Left lung (tissue), 14 donors: ENCODE measurements at places on chromosomes 4 and X. TPM values are rescaled to one million over a fixed set of nuclear protein-coding genes. Genes with fewer than 3 reads are reported as not detected.

The CT45A6 gene
- total RNA-seq = not detected

The YIPF6 gene
- 54.5 TPM for total RNA-seq

The PAGE5 gene
- total RNA-seq = not detected

The TLR2 gene
- 170 TPM for total RNA-seq

The SGMS2 gene
- 106 TPM for total RNA-seq

- DNase-seq = no peak
Observed at GRCh38 chr4:132445386-132445785, 703.7 kb upstream of the PCDH10 start.

DNA sequence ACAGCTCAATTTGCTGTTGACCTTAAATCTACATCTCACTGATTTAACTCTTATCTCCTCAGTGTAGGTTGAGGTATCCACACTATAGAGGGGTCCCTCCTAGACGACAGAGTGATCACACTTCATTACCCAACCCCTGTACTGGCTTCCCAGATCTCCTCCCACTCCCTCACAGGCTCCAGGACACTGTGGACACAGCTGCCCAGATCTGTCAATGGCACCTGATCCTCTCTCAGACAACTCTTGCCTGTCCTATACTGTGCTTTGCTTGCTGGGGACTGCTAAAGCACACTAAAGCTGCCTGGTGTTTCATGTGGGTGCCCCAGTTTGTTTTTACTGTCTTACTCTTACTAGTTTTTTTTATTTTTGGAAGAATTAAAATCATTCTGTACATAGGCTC is 27.9 kb downstream of the RAB40AL start:
- no peak for DNase-seq

DNA sequence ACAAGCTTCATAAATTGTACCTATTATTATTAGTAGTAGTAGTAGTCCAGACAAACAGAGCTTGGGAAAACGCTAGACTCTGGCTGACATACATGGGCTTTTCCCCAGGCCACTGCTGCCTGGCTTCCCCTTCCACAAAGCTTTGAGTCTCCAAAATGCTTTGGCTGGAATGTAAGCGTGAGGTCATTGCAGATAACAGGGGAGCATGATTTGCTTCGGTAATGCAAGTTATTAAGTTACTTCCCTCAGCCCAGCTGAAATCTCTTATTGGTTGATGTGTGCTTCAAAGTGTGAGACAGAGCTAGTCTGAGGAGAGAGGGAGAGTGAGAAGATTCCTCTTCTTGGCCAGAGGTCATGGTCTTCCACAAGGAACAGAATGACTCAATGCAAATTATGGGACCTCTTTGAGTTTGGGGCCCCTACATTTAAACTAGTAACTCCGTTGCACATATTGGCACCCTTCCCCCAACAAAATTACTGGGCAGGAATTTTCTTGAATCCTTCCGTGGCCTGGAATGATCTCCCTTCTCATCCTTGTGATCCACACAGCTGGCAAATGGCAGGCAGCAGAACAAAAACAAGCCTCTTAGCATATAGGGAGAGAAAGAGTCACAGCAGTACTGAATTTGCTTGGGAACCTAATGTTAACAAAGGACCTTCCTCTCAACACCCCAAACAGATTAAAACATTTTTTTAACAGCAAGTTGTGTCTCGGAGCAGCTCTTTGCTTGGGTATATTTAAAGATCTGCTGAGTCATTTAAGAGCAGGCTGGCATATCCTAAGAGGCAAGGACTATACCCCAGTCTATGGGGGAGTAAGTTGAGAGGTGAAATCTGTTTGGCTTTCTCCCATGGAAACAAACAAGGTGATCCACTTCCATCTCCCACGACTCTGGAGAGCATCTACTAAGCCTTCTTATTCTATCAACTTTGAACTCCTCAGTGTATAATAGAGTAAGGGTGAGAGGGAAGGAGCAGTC is 19.9 kb downstream of the AR start:
- DNase-seq = no peak

DNA sequence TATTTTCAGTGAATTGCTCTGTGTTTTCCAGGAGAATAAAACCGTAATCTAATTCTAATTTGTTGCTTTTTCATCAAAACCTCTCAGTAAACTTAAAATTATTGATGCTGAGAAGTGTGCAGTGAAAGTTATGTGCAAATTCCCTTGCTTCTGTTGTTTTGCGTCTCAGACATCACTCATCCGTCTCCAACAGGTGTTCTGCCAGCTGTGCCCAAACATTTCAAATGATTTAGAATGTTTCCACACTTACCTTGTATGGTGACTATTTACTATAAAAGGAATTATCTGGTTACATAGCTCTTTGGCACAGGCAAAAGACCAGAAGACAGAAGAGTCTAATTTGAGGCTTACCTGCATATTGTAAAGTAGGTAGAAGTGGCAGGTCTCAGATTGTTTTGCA is 184.0 kb downstream of the BMPR1B start:
- no peak for DNase-seq

DNA sequence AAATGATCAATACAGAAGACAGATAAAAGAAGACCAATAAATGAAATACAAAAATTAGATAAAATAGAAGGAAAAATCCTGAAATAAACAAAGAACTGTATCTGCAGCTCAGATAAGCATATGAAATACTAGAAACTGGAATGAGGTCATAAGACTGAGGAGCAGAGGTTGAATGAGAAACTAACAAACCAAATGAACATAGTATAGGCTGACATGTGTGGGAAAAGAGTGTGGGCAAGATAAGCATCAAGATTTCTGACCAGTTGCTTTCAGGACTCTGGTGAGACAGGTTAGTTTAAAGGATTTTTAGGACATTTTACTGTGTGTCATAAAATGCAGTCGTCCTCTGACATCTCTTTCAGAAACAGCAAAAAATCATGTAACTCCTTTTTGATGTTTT is 2073.2 kb upstream of the TENM3 start:
- no peak for DNase-seq

DNA sequence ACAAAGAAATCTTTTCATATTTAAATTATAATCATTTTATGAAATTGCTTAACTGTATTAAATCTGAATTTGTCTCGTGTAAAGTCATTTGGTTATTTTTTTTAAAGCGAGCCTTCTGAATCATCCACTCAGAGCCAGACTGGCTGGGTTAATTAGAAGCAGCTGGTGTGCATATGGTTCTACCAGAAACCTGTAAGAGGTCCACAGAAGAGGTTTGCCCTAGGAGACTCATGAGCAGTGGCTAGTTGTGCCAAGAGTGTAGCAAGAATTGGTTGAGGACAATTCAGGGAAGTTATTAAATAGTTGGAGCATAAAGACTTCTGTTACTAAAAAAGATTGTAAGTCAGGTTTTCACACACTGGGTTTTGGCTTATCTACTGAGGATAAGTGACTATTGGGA is 267.4 kb downstream of the IL1RAPL2 start:
- no peak for DNase-seq

GRCh38 chr4:2249526-2250356 is 7.8 kb upstream of the HAUS3 start:
- DNase-seq = no peak

- no peak for DNase-seq
Observed at GRCh38 chr4:188218392-188218791, 79.2 kb downstream of the TRIML1 start.

GRCh38 chrX:133440081-133440796 is 24.9 kb upstream of the GPC4 start:
- no peak for DNase-seq
